Effector memory CD4-positive, alpha-beta T cell (primary cell): ENCODE measurements at places on chromosomes 1 and 21.

DNA sequence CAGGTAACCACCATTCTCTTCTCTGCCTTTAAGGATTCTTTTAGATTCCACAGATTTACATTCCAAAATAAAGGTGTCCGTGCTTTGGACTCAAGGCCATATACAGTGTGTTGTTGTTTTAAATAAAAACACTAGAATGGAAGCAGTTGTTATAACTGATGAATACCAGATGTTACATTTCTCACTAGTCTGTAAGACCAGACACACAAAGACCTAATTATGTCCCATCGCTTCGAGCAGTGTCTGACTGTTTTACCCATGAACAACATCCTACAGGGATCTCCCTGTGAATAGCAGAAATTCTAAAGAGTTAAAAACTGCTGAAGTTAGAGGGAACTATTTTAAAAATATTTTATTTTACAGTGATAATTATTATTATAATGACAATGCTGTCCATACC, 574.7 kb upstream of the ZP4 start:
- no peak for DNase-seq

GRCh38 chr1:66300972-66301451, 232.9 kb upstream of the SGIP1 start:
- DNase-seq, result no peak

GRCh38 chr1:204848579-204848978, 22.1 kb upstream of the NFASC start:
- no peak for DNase-seq

GRCh38 chr21:40300300-40300699, 433.1 kb downstream of the PCP4 start:
- no peak for DNase-seq

GRCh38 chr1:196527919-196528318, 80.3 kb downstream of the KCNT2 start:
- DNase-seq, result no peak
